ENCODE measurements at places on chromosomes 4 and X.
A peak's percentile ranks its signal among the peaks of the same experiment; 100 is the strongest.

GRCh38 chr4:181569553-181569952 is 673.6 kb upstream of the TENM3 start:
- no peak for DNase-seq

DNA sequence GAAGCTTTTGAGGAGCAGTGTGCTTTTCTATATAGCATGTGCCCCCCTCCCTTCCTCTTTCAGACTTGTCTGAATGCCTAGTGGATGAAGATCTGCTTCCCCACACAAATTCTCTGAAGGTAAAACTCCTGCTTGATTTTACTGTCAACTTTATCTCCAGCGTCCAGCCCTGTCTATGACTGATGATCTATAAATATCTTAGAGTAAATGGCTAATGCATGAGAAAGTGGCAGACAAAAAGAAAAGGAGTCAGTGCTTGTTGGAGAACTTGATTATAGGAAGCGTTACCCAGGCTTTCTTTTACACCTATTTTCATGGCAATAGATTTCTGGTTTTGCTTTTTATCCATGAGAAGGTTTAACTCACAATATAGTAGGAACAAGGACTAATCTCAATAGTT is 168.3 kb upstream of the HS3ST1 start:
- DNase-seq: no peak

GRCh38 chrX:54922547-54922946 is 1.9 kb downstream of the TRO start:
- no peak for DNase-seq

DNA sequence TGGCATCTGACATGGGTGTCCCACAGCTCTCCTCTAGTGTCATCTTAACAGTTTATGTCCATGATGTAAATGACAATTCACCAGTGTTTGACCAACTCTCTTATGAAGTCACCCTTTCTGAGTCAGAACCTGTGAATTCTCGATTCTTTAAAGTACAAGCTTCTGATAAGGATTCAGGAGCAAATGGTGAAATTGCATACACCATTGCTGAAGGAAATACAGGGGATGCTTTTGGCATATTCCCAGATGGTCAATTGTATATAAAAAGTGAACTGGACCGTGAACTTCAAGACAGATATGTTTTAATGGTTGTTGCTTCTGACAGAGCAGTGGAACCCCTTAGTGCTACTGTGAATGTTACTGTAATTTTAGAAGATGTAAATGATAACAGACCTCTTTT is 4.6 kb downstream of the FAT4 start:
- DNase-seq: no peak

DNA sequence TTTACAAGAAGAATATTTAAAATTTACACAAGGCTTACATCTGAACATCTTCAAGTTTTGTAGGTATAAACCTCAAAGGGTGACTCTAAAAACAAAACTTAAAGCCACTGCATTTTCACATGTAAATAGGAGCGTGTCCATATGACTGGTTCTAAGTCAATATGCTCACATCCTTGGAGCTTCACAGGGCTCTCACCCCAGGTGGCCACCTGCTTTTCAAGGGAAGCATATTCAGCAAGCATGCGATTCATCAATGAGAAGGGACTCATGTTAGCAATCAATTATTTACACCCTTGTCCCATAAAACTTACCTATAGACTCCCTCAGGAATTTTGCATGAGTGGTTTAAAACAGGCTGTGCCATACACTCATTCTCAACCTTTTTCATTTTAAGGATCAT is 17.8 kb upstream of the KLHL34 start:
- no peak for DNase-seq

DNA sequence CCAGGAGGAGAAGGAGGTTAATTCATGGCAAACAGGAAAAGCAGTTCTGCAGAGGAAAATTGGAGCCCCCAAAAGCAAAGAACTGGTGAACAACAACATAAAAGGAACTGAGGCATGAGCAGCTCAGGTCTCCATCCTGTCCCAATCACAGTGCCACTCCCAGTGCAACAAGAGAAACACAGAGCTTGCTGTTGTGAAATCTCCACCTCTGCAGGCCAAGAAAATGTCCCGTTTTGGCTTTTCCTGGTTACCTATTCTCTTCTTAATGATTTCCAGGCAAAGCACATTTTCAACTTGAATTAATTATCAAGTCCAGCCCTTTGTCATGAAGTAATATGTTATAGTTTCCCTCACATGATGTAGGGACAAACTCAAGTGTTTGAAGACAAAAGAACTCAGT is 778 bp downstream of the C1QTNF7 start:
- DNase-seq: no peak

DNA sequence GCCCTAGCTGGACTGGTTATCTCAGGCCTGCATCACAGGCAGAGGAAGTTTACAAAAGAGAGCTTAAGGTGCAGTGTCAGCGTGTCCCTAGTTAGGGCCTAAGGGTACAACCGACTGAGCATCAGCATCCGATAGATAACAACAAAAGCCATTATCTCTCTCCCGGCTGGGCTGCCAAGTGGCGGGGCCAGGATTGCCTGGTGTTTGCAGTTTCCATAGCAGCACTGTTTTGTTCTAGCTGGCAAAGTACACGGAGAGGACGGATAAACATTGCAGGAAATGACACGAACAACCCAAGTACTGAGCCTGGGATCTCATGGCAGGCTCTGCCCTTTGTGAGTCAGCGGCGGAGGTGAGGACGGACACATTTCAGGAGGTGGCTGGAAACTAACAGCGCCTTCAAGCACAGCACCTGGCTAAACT is 104.7 kb upstream of the NOCT start:
- DNase-seq: no peak

DNA sequence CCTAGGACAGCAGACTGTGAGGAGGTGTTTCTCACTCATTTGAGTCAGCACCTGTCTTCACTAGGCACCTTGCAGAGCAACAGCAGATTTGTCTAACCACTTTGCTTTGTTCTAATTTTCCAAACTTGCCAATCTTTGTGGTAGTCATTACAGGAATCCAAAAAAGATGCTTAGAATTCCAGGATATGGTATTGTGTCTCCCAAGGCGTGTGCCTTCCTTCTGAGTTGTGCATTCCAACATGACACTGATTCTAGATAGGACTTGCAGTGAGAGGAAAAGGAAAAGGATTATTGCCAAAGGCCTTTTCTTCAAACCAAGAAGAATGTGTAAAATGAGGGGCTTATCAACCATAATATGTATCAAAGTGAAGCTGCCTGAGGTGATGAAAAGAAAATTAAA is 126.2 kb downstream of the MAPK10 start:
- DNase-seq: no peak

DNA sequence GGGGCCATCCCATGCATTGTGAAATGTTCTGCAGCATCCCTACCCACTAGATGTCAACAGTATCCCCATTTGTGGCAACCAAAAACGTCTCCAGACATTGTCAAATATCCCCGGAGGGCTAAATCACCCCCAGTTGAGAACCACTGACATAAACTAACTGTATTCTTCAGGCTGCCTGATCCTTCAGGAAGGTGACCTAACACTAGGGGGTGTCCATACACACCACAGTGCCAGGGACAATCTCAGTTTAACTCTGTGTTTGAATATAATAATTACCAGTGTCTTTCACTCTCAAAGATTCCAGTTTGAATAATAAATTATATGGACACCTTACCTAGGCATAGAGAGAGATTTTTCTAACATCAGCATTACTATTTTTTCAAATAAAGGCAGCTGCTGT is 6.4 kb downstream of the ACE2 start:
- DNase-seq: no peak

- no peak for DNase-seq
These were observed 33.0 kb downstream of the SULT1B1 start for GRCh38 chr4:69727426-69727825.

GRCh38 chrX:34300871-34301270 is 168.8 kb upstream of the FAM47A start:
- DNase-seq: no peak

DNA sequence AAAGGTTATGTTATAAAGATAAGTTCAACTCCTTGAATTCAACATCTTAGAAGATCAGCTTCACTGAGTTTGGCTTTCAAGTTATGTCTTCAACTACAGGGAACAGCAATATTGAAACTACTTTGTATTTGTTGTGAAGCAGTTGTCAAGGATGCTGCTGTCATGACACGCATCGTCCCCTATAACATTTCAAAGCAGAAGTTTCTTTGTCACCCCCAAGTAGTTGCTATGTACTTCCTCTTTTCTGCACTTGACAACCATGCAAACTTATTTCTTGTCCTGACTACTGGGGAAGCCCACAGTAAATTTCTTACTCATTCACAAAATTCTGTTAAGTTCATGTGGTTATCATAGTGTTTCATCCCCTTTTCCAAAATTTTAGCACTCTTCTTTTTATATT is 14.3 kb downstream of the ANTXR2 start:
- peak; percentile 59 for DNase-seq

- DNase-seq: no peak
These were observed 102.1 kb upstream of the LNX1 start for GRCh38 chr4:53693408-53693807.

GRCh38 chrX:33106737-33107136 is 104.6 kb downstream of the DMD start:
- no peak for DNase-seq

GRCh38 chr4:112279025-112279881 is 6.5 kb downstream of the TIFA start:
- DNase-seq: no peak

Data from T-helper 2 cell treated with Interferon-gamma antibody and Interleukin-4, amounts not matched to agents 5 μg/mL and 100 μg/mL, for 36 hours (primary cell).